ENCODE measurements at places on chromosomes 1 and 21. TPM values are rescaled to one million over a fixed set of nuclear protein-coding genes. Genes with fewer than 3 reads are reported as not detected.
A peak's percentile ranks its signal among the peaks of the same experiment; 100 is the strongest.

GRCh38 chr1:145979746-145980456, 15.4 kb downstream of the POLR3GL start:
- DNase-seq, result no peak

DNA sequence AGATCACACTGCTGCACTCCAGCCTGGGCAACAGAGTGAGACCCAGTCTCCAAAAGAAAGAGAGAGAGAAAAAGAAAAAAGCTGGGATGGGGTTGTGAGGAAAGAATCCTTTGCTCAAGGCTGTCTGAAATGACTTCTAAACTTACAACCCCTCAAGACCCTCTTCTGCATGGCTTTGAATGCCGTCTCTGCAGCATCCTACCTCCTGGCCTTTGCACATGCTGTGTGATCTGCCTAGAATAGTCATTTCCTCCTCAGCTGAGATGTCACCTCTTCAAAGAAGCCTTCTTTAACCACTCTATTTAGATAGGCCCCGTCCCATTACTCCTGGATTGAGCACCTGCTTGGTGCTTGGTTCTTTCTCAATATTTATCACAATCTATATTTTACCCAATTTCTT, 17.4 kb upstream of the TRIM63 start:
- no peak for DNase-seq

DNA sequence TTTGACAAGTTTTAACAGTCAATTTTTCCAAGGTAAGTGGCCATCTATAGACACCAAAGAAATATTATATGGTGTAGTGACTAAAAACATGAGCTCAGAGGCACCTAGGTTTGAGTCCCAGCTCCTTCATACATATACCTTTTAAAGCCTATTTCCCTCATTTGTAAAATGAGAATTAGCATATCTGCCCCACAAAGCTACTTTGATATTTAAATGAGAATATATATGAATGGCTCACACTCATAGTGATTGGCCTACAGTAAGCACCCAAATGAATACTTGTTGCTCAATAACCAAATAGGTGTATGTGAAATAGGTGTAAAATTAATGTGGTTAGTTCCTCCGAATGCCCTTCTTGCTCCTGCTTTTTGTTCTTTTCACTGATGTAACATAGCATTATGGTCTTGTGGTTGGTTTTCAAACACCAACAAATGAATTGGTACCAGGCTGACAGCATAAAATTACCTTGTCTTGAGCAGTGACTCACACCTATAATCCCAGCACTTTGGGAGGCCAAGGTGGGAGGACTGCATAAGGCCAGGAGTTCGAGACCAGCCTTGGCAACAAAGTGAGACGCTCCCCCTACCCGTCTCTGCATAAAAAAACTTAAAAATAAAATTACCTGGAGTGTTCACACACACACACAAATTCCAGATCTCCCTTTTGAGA, 25.3 kb downstream of the CNIH4 start:
- no peak for DNase-seq

- no peak for DNase-seq
Measured at GRCh38 chr1:14600405-14601112, 2.1 kb downstream of the KAZN start.

GRCh38 chr1:229027622-229028182, 243.2 kb upstream of the RAB4A start:
- DNase-seq, result no peak

DNA sequence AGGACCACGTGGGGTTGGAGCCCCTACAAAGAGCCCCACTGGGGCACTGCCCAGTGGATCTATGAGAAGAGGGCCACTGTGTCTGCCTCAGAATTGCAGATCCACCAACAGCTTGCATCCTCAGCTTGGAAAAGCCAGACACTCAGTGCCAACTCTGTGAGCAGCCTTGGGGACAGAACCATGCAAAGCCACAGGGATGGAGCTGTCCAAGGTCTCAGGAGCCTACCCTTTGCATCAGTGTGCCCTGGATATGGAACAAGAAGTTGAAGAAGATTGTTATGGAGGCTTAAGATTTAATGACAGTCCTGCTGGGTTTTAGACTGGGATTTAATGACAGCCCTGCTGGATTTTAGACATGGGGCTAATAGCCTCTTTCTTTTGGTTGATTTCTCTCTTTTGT, 1670.9 kb downstream of the PLA2G4A start:
- DNase-seq, result no peak

SPRR1A gene
- not detected for total RNA-seq

DNA sequence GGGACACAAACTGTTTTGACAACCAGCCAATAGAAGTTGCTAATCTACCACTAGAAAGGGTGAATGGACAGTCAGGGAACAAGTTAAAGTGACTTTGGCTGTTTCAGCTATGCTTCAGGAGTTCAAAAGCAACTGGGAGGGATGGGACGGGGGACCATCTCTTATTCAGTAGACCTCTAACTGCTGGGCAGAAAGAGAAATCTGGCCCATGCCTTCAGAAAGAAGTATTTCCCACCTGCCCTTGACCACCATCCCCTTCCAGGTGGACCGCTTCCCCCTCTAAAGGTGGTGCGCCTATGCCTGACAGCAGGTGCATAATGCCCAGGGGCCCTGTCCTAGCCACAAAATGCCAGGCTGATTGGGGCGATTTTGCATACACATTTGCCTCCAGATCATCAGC, 5.2 kb downstream of the ITPKB start:
- no peak for DNase-seq

CDC42BPA gene
- total RNA-seq, result 14.5 TPM

DNA sequence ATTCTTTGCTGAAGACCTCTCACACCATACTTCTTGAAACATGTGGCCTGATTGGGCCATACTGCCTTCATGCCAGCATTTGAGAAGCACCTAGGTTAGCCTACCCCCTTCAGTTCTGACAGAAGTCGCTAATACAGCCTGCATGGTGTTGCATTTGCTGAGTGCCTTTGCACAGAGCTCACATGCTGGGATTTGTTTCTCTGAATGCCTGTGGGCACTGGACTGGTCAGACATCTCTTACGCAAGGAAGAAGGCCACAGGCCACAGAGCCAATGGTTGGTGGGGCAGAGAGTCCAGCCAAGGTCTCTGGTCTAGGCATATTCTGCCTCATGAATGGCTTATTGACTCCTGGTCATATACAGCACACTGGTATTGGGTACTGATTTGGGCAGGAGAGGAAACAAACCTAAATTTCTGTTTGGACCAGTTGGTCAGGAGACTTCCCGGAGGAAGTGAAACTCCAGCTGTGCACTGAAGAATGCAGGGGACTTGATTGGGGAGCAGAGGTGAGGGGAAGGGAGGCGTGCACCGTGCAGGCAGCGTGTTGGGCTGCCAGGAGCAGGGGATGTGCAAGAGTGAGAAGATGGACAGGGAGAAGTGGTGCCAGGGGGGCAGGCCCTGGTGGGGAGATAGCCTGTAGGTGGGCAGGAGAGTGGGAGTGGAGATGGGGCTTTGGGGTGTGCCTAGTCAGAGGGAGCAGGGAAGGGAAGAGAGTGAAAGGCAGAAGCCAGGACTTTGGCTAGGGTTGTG, 18.1 kb downstream of the URB2 start:
- DNase-seq, result peak; percentile 77

GRCh38 chr1:81754424-81754823, 46.3 kb upstream of the ADGRL2 start:
- DNase-seq, result no peak

CRYAA gene
- total RNA-seq, result not detected

DNA sequence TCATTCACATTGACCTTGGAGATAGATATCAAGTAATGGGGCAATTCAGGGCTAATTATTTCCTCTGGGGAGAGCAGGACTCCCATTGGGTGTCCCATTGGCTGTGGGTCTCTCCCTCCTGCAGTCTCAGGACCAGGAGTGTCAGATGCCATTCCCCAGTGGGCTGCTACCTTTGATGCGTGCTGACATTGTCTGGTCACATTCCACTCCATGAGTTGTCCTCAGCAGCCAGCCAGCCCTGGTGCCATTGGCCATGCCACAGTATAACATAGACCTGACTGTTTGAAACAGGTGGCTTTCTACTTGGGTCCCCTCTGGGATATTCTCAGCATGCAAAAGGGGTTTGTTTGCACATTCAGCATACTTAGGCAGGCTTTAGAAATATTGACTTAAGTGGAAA, 118.5 kb downstream of the MRPS6 start:
- no peak for DNase-seq

DNA sequence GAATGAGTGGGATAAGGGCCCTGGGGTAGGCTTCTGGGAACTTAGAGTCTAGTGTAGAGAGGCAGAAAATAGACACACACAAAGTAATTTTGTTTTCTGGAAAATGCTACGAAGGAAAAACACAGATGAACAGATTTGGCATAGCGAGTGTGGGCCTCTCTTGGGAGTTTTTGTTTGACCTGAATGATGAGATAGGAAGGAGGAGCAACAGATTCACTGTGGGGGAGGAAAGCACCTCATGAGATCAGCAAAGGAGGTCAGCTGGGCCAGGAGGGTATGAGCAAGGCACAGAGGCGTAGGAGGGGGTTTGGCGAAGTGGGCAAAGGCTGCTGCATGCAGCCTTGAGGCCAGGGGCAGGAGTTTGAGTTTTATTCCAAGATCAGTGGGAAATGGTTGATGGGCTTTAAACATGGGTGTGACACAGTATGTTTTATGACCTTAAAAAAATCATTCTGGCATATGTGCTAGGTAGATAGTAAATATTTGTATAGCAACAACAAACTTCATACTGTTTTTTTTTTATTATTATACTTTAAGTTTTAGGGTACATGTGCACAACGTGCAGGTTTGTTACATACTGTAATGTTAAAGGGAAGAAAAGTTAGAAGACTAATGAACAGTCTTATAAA, 57.9 kb downstream of the FGGY start:
- no peak for DNase-seq

DNA sequence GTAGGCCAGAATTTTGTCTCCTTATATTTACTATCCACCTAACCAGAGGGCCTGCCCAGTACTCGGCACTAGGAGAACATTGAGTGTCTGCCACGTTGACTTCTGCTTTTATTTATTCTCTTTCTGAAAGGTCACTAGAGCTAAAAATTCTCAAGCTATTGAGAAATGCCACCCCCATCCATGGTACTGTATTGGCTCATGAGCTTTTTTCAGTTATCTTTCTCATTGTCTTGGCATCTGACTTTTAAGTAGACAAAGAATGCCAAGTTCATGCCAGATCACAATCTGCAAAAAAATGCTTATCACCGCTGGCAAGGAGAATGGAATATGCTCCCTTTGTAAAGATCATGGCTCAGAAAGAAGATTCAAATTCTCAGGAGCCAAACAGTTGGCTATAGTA, 49.8 kb upstream of the MROH9 start:
- DNase-seq, result no peak

BSND gene
- not detected for total RNA-seq

- no peak for DNase-seq
Measured at GRCh38 chr1:247487057-247487456, 29.2 kb upstream of the OR2B11 start.

THEM5 gene
- not detected for total RNA-seq

- DNase-seq, result no peak
Measured at GRCh38 chr1:160954158-160955104, at the start of gene ITLN2. Gene ITLN2, minus strand, starts transcription at chr1:160954809. Its CDS starts 68 bp downstream, at chr1:160954741.

PLA2G4A gene
- 0.63 TPM for total RNA-seq

DNA sequence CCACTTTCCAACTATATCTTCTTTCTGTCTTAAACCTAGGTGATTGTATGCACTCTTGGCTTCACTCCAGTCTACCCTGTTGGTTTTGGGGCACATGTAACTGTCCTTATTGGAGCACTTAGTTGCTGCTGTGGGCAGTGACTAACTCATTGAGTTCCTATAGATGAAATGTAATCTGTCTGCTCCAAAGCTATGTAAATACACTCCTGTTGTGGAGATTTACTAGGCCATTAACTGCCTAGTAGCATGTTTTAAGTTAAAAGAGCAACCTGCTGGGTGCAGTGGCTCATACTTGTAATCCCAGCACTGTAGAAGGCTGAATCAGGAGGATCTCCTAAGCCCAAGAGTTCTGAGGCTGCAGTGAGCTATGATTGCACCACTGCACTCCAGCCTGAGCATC, 137.6 kb downstream of the ZMYM4 start:
- DNase-seq, result no peak

GRCh38 chr1:243513726-243514491, 258.1 kb downstream of the SDCCAG8 start:
- no peak for DNase-seq

LRRC38 gene
- not detected for total RNA-seq

LGR6 gene
- 1.4 TPM for total RNA-seq

- no peak for DNase-seq
Measured at GRCh38 chr1:169484101-169484500, 1.6 kb downstream of the SLC19A2 start.

U2AF1 gene
- 11.0 TPM for total RNA-seq

Data from left lobe of liver (tissue), 2 donors.